Stimulated activated CD8-positive, alpha-beta memory T cell treated with anti-CD3 and anti-CD28 coated beads, Interleukin-2, amount 100 ng/mL, for 48 hours (primary cell): ENCODE measurements at places on chromosomes 3 and 15.

DNA sequence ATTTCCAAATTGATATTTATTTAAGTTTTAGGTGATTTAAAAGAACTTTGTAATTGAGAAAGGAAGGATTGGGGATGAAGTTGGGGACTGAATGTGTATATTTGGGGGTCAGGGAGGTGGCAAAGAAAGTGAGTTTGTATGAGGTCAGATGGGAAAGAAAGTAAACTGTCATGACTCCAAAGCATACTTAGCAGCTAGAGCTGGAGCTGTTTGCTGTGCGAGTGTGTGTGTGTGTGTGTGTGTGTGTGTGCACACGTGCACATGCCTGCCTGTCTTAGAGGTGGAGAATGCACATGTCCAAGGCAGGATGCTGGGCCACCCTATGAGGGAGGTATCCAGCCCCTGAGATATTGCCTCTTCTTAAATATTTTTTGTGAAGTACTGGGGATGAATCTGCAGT is 21.0 kb downstream of the BOC start:
- no peak for DNase-seq

DNA sequence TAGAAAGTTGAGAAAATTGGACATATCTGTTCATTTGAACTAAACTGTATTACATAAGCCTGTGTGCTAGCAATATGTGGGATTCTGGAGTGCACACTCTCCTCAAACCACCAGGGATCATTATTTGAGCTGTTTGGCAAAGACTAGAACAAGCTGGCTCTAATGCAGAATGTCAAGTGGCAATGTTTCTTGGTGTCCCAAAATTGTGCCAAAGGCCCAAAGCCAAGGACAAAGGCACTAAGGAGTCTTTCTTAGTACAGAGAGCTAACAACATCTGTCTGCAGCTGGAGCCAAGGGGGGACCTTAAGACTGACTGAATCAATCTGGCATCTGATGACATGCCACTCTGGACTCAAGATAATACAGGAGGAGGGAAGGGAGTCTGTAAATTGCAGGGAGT is 76.7 kb upstream of the STRIT1 start:
- DNase-seq = no peak

DNA sequence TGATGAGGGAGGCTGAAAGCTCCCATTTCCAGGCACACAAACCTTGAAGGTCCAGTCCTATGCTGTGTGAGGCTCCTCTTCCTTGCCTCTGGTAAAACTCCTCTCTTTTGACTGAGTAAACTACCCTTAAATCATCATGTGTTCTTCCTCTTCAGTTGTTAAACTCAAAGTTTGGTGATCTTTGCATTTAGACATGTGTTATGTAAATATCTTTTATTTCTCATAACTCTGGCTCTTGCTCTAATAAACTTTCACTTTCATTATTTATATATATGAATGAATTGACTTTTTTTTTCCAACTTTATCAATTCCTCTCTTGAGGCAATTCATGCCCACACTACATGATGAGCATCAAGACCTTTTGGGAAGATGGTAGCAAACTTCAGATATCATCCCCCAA is 26.6 kb downstream of the SUCNR1 start:
- no peak for DNase-seq

GRCh38 chr3:183822631-183823030 is 2.7 kb downstream of the MAP6D1 start:
- DNase-seq = no peak

DNA sequence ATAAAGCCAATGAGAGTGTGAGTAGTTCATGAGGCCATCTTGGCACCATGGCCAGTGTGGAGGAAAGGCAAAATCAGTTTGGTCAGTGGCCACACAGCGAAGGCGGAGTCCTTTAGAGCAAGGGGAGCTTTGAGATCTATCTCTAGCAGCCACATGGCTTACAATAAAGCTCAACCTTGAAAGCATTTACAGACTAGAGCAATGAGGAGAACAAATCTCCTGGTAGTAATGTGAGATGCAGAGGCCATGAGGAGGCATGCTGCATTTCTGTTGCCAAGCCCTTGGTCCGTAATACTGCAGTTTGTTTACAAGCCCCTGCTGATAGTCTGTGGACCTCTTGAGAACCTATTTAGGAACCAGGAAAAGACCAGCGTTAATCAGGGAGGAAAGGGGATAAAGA is 381.5 kb upstream of the C2CD4B start:
- no peak for DNase-seq

- DNase-seq = no peak
Observed at GRCh38 chr3:126646674-126647073, 8.2 kb downstream of the TXNRD3 start.

DNA sequence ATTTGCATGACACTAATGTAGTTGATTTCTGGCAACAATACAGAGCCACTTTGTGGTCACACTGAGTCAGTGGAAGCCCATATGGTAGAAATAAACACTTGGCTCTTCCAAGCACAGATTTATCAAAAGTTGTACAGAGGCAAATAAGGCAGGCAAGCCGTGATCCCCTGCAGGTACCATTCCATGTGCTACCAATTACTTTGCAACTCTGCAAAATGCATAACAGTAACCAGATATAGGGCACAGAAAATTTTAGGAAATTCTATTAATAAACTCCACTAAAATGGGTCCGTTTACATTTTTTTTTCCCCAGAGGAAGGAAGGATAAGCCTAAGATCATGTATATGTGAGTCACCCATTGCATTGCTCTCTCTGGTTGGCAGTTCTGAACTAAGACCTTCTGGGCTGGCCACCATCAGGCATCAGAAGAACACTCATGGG is 103.1 kb upstream of the PTX3 start:
- no peak for DNase-seq

- peak; percentile 33 for DNase-seq
Observed at GRCh38 chr3:172511783-172512762, 11.2 kb downstream of the TNFSF10 start.

DNA sequence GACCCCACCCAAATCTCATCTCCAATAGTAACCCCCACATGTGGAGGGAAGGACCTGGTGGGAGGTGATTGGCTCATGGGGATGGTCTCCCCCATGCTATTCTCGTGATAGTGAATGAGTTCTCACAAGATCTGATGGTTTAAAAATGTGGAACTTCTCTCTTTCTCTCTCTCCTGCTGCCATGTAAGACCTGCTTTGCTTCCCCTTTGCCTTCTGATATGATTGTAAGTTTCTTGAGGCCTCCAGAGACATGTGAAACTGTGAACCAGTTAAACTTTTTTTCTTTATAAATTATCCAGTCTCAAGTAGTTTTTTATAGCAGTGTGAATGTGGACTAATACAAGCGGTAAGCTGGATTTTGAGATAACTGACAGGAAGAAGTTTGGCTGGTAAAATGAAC is 60.3 kb upstream of the MBNL1 start:
- DNase-seq = no peak

DNA sequence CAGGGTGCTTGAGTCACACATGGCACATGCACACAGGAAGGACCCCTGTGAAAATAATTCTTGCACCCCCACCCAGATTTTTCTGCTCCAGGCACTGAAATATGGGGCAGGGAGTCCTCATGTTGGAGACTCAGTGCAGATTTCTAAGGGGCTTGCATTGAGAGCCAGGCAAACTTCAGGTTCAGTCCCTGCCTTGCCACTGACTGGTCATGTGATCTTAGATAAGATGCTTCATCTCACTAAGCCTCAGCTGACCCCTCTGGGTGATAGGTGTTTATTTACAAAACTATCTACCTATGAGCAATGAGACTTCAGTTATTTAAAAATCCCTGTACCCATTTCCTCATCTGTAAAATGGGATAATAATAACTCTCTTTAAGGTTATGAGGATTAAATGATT is 30.1 kb upstream of the C3orf80 start:
- no peak for DNase-seq

- no peak for DNase-seq
Observed at GRCh38 chr3:47259114-47259513, 23.5 kb downstream of the KIF9 start.

- no peak for DNase-seq
Observed at GRCh38 chr3:100213891-100214573, 46.8 kb upstream of the TBC1D23 start.

- no peak for DNase-seq
Observed at GRCh38 chr3:122690096-122690495, 9.5 kb downstream of the PARP14 start.

DNA sequence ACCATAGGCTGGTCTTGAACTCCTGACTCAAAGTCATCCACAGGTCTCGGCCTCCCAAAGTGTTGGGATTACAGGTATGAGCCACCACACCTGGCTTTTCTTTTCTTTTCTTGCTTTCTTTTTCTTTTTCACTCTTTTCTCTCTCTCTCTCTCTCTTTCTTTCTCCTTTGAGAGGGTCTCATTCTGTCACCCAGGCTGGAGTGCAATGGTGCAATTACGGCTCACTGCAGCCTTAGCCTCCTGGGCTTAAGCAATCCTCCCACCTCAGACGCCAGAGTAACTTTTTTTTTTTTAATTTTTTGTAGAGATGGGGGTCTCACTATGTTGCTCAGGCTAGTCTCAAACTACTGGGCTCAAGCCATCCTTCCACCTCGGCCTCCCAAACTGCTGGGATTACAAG is 133.1 kb upstream of the UBE2E1 start:
- no peak for DNase-seq

DNA sequence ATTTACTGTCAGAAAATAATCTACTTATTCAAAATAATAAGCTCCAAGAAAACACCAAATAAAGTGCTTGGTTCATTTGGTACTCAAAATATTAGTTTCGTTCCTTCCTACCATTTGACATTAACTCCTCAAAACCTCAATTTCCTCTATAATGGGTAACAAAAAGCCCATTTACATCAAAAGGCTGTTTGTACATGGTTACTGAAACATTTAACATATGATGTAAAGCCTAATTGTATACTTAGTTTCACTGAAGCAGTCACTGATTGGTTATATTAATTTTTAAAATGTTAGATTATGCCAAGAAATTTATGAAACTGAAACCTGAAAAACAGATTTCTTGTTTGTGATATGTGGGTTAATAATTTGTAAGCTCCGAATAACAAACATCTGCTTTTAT is 14.7 kb downstream of the XRN1 start:
- no peak for DNase-seq

GRCh38 chr15:69072906-69073305 is 58.4 kb downstream of the NOX5 start:
- DNase-seq = no peak

DNA sequence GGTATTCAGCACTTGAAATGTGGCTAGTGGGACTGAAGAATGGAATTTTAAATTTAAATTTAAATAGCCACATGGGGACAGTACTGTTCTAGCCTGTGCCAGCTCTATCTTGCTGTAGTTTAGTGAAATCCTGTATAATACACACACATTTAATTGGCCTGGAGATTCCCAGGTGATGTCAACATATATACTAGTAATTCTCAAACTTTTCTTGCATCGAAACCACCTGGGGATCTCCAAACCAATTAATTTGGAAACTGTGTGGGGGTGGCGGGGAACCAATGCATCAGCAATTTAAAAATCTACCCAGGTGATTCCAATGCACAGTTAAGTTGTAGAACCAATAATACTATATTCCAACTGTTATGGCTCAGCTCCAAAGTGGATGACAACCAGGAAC is 228.9 kb upstream of the MRPL3 start:
- no peak for DNase-seq

GRCh38 chr3:195613468-195614069 is 29.8 kb upstream of the APOD start:
- DNase-seq = no peak

GRCh38 chr3:63932509-63933212 is 20.5 kb upstream of the SCAANT1 start:
- DNase-seq = no peak

DNA sequence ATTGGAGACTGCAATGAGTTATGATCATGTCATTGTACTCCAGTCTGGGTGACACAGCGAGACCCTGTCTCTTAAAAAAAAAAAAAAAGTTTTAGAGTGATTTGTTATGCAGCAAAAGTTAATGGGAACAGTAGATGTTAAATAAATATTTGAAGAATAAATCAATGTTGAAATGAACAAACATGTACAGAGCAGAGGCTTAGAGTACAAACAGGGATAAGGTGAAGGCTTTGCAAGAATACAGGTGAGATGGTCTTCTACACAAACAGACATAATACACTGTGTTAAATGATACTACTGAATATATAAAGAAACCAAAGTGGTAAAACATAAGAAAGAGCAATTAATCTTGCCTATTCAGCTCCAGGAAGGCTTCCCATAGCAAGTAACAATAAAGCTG is 265.4 kb downstream of the CNTN3 start:
- DNase-seq = no peak

DNA sequence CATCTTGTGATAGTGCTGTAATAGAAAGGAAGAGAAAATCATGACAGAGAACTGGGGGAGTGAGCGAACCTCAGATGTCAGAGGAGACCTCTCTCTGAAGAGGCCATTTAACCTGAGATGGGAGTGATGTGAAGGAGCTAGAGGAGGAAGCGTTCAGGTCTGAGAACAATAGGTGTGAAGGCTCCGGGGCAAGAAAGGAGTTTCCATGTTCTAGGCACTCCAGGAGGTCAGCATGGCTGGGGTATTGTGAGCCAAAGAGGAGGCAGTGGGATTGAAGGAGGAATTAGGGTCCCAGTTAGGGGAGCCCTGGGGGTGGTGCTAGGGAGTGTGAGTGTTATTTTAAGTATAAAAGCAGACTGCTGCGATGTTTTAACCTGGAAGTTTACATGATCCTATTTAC is 8.8 kb upstream of the FILIP1L start:
- DNase-seq = no peak

DNA sequence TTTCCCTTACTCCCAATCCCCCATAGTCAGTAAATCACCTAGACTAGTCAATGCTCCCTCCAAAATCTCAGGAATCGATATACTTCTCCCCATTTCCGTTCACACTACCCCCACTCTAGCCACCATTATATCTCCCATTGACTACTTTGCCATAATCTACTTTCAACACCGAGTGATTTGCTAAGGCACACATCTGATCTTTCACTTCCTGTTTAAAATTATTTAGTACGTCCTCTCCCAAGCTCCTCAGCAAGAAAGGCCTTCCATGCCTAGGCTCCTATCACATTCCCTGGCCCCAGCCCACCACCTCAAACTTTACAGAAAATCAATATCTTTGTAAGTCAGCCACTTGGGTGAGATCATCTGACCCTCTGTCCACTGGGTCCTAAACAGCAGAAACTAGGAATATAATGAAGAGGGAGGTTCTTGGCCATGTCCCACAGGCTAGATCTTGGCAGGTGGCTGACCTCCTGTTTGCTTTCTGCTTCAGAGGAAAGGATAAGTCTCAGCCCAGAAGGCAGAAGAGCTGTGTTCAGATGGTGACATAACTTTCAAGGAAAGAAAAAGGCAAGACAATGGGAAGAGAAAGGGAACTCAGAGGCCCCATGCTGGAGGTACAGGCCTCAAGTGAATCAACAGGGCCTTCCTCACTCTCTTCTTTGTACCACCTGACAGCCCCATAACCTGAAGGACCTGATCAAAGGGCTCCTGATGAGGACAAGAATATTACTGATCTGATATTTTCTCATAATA is 103.0 kb downstream of the RPL22L1 start:
- DNase-seq = no peak

GRCh38 chr3:139546772-139547171 is 7.2 kb upstream of the RBP1 start:
- no peak for DNase-seq
